PC-3 (cell line): ENCODE measurements at places on chromosomes 7 and 10.

DNA sequence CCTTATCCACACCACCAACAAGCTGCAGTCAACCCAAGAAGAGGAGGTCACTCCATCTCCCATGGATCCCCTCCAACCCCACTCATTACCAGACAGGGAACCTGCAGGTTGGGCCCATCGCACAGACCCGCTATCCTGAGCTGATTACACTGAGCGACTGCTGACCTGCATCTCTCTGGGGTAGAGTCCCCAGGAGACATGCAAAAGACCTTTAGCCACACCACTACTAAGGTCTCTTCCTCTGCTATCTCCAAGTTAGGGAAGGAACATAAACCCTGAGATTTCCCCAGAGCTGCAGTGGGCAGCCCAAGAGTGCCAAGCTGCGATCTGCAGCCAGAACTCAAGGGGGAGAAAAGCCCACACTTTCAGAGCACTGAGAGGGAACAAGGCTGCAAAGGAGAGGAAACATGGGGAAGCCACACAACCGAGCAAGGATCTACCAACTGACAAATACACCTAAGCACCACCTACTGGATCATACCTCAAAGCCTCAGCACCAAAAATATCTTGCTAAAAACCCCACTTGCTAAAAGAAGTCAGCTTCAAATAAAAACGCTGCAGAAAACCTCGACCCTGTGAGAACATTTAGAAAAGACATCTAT is 298.2 kb downstream of the SORCS1 start:
- no peaks in the 10 kb centered on the region for H3K4me1 ChIP-seq
- H3K36me3 ChIP-seq: no peaks in the 10 kb centered on the region
- peaks cover 7% of the 10 kb centered on the region for H3K27me3 ChIP-seq
- no peak overlapping the region for H3K27ac ChIP-seq

DNA sequence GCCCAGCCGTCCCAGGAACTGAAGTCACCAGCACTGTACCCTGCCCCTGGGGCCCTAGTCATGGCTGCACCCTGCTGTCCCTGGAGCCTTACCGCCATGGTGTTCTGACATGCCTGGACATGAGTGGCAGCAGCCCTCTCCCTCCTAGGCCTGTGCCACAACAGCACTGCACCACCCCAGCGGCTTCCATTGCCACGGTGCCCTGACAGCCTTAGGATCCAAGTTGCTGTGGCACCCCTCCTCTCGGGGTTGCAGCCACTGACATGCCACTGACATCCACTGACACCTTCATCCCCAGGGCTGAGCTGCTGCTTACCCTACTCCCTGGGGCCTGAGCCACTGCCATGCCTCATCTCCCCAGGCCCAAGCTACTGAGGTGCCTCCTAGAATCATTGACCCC is 39.6 kb upstream of the SHH start:
- H3K4me3 ChIP-seq: no peak overlapping the region
- no peak for DNase-seq
- H3K4me1 ChIP-seq: no peaks in the 10 kb centered on the region
- H3K27me3 ChIP-seq: no peaks in the 10 kb centered on the region

- no peak overlapping the region for H3K27ac ChIP-seq
- H3K36me3 ChIP-seq: no peaks in the 10 kb centered on the region
- peak; percentile 16 for DNase-seq
- H3K27me3 ChIP-seq: peaks cover 23% of the 10 kb centered on the region
- no peaks in the 10 kb centered on the region for H3K4me1 ChIP-seq
These were observed 71.3 kb downstream of the NRCAM start for GRCh38 chr7:108384716-108385483.

DNA sequence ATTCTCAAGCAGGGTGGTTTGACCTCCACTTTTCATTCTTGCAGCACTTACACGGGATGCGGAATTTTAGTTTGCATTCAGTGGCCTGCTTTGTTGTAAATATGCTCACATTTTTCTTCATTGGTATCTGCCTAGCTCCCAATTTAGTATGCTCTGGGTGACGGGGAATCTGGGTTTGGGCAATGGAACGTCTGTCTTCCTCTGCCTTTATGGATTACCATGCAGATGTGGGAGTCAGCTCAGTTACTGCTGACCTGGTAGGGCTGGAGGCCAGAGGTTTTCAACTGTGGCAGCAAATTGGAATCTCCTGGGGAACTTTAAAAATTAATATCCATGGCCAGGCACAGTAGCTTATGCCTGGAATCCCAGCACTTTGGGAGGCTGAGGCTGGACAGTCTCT is 161.6 kb downstream of the CAMK1D start:
- no peaks in the 10 kb centered on the region for H3K36me3 ChIP-seq
- DNase-seq: no peak
- no peaks in the 10 kb centered on the region for H3K27me3 ChIP-seq
- no peak overlapping the region for H3K27ac ChIP-seq
- H3K4me1 ChIP-seq: no peaks in the 10 kb centered on the region

DNA sequence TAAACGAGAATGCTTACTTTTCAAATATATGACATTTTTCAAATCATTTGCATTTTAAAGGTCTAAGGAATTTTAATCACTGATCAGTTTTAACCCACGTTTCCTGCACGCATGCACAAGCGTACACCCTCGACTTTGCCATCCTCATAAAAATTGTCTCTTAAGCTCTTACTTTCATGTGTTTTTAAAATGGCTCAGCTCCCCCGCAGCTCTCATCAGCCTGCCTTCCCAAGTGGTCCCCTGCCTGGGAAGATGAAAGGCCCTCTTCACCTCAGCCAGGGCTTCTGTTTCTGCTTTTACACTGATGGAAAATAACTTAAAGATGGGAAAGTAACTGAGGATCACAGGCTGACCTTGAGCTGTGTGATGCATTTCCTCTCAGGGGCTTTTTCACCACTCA is 131.6 kb upstream of the LSM8 start:
- no peaks in the 10 kb centered on the region for H3K27me3 ChIP-seq
- DNase-seq: no peak
- H3K4me3 ChIP-seq: no peak overlapping the region
- no peak overlapping the region for H3K27ac ChIP-seq
- H3K36me3 ChIP-seq: no peaks in the 10 kb centered on the region

DNA sequence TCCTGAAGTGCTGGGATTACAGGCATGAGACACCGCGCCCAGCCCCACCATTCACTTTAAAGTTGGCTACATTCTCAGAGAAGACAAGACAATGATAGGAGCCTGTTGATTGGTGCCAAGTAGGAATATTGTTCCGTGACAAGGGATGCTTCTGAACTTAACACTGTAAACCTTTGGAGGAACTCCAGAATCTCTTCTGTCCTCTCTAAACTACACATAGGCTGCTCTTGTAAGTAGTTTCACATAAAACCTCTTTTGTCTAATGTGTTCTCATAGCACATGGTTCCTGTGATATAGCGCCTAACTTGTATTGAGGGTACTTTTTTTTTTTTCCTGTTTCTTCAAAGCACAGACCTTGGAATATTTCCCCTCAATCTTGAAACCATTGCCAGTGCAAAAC is 3.6 kb upstream of the COPG2 start:
- H3K4me3 ChIP-seq: no peak overlapping the region
- no peaks in the 10 kb centered on the region for H3K36me3 ChIP-seq
- no peak for DNase-seq
- H3K27me3 ChIP-seq: no peaks in the 10 kb centered on the region

GRCh38 chr7:75850235-75850634 is 28.6 kb upstream of the RHBDD2 start:
- no peak overlapping the region for H3K4me3 ChIP-seq
- no peak for DNase-seq
- no peaks in the 10 kb centered on the region for H3K27me3 ChIP-seq
- no peaks in the 10 kb centered on the region for H3K4me1 ChIP-seq

DNA sequence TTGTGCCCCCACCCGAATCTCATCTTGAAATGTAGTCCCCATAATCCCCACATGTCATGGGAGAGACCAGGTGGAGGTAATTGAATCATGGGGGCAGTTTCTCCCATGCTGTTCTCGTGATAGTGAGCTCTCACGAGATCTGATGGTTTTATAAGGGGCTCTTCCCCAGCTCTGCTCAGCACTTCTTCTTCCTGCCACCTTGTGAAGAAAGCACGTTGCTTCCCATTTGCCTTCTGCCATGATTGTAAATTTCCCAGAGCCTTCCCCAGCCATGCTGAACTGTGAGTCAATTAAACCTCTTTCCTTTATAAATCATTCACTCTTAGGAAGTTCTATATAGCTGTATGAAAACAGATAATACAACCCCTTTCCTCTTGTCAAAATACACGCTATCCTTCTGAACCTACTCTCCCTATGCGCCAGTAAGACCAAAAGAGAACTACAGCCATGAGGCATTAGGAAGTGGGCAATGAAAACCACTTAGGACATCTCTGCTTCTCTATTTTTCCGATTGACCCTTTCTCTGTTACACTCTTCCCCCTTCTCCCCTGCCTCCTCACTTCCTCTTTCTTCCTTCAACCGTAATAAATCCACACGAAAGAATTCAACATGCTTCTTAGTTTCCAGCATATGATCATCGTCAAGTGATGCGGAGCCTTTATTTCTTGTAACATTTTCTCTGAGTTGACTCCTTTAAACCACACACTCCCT is 101.2 kb upstream of the WDR11 start:
- H3K36me3 ChIP-seq: no peaks in the 10 kb centered on the region
- H3K4me1 ChIP-seq: 0 out of 2 replicates have a peak, but pooled peaks cover under 1% of the 10 kb centered on the region
- H3K27me3 ChIP-seq: no peaks in the 10 kb centered on the region
